ENCODE measurements at places on chromosomes 13 and 19. TPM values are rescaled to one million over a fixed set of nuclear protein-coding genes. Genes with fewer than 3 reads are reported as not detected.

GRCh38 chr19:1672038-1672768 lies 19.8 kb upstream of the TCF3 start:
- H3K4me1 ChIP-seq = peaks cover 29% of the 10 kb centered on the region
- DNase-seq = no peak
- H3K36me3 ChIP-seq = no peaks in the 10 kb centered on the region
- H3K27ac ChIP-seq = no peak overlapping the region
- H3K4me3 ChIP-seq = no peak overlapping the region

DNA sequence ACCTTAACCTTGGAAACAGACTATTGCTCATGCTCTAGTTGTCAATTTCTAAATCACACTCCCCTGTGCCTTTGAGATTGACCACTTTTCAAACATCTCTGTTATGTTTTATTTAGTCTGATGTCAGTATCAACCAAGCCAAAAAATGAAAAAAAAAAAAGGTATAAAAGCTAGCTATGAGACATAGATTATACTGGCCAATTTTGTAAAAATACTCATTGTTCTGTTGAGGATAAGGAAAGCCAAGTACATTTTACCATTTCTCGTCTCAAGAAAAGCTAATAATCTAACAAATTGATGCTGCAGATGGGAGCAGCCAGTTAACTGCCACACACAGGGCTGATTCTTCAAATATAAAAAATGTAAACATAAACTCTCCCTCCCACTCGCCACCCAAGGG lies 572.6 kb upstream of the KLF12 start:
- DNase-seq = no peak
- H3K36me3 ChIP-seq = no peaks in the 10 kb centered on the region
- no peak overlapping the region for H3K27ac ChIP-seq
- H3K4me3 ChIP-seq = no peak overlapping the region

DNA sequence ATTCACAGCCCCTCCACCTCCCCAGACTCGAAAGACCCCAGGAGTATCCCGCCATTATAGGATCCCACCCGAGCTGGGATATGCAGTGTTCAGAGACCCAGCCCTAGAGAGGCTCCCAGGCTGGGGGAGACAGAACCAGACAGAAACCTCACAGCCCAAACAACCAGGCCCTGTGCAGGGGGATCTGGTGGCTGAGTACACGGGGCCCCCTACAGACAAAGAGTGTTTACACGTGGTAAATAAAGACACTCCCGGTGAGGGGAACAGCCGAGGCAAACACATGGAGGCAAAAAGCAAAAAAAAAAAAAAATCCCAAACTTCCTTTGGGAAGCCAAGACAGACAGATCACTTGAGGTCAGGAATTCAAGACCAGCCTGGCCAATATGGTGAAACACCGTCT lies 25.1 kb downstream of the TINCR start:
- no peaks in the 10 kb centered on the region for H3K27me3 ChIP-seq
- H3K27ac ChIP-seq = no peak overlapping the region
- no peak overlapping the region for H3K4me3 ChIP-seq

DNA sequence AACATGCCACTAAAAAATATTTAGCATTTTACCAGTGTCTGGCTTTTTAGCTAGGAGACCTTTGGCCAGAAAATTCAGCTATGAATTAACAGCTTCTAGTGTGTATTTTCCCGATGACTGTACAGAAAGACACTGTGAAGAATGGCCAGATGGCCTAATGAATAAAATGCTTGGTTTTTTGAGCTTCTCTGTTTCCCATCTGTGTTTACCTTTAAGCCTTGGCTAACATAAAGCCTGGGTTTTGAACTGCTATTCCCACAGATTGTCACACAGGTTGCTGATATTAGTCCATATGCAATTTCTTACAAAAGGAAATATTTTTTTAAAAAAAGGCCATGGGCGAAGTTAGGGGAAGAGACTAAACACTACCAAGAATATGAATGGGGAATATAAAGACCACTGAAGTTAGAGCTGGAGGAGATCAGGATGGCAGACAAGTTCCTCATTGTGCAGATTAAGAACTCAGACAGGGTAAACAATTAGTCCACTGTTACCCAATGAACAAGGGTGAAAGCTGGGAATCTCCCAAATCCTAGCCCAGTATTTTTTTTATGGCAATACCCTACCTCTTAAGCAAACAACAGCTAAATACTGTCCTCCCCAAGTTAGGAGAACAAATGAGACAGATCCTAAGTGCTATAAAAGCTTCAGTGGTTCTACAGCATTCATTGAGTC lies 95.1 kb downstream of the DCT start:
- H3K27ac ChIP-seq = no peak overlapping the region
- DNase-seq = no peak
- no peak overlapping the region for H3K4me3 ChIP-seq
- H3K27me3 ChIP-seq = no peaks in the 10 kb centered on the region
- no peaks in the 10 kb centered on the region for H3K36me3 ChIP-seq

DNA sequence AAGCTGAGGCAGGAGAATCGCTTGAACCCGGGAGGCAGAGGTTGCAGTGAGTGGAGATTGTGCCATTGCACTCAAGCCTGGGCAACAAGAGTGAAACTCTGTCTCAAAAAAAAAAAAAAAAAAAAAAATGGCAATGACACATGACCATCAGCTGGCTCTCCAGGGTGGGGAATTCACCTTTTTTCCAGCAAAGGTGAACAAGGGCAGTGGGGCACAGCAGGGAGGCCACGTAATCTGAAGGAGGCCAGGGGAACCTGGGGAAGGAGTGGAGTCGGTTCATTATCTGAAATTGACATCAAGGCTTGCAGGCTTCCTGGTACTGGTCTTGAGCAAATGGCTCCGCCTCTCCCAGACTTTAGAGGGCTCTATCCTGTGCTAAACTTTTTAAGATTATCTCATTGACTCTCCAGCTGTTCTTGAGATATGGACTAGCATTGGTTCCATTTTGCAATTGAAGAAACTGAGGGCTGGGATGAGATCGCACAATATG lies 28.1 kb downstream of the KEAP1 start:
- H3K36me3 ChIP-seq = no peaks in the 10 kb centered on the region
- H3K4me3 ChIP-seq = no peak overlapping the region
- no peak overlapping the region for H3K27ac ChIP-seq
- no peak for DNase-seq

GRCh38 chr19:40716031-40716481 lies 630 bp downstream of the COQ8B start:
- no peaks in the 10 kb centered on the region for H3K36me3 ChIP-seq
- H3K27me3 ChIP-seq = no peaks in the 10 kb centered on the region
- peak overlapping the region; percentile 63 for H3K4me3 ChIP-seq
- peaks cover 68% of the 10 kb centered on the region for H3K4me1 ChIP-seq

The C19orf73 gene
- total RNA-seq = not detected
